ENCODE measurements at places on chromosomes 7 and 10. TPM values are rescaled to one million over a fixed set of nuclear protein-coding genes. Genes with fewer than 3 reads are reported as not detected.

IGFBP3 gene
- total RNA-seq, result 2,130 TPM

MAT1A gene
- 1.7 TPM for total RNA-seq

FGFR2 gene
- 3.7 TPM for total RNA-seq

LLCFC1 gene
- total RNA-seq, result not detected

CYP3A5 gene
- not detected for total RNA-seq
